ENCODE measurements at places on chromosomes 3 and 15.
A peak's percentile ranks its signal among the peaks of the same experiment; 100 is the strongest.

GRCh38 chr3:133494469-133494868 lies 79.0 kb upstream of the CDV3 start:
- no peak for DNase-seq

GRCh38 chr15:56045068-56045748 lies 51.8 kb upstream of the NEDD4 start:
- no peak for DNase-seq

GRCh38 chr15:74422652-74423430 lies 10.9 kb downstream of the SEMA7A start:
- no peak for DNase-seq

- no peak for DNase-seq
Measured at GRCh38 chr3:10667269-10667668, 148.8 kb upstream of the SLC6A11 start.

GRCh38 chr15:89067751-89068150 lies 20.5 kb upstream of the ABHD2 start:
- DNase-seq = peak; percentile 34

DNA sequence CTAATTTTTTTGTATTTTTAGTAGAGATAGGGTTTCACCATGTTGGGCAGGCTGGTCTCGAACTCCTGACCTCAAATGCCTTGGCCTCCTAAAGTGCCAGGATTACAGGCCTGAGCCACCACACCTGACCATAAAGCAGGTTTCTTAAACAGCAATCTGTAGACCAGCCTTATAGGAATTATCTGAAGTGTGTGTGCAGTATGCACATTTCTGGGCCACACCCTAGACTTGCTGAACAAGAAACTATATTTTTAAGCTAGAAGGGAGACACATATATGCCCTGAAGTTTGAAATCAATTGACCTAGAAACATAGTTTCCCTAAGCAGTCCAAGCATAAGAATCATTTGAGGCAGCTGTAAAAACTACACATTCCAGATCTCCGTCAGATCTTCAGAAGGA lies 805.7 kb downstream of the TUSC7 start:
- DNase-seq = no peak

DNA sequence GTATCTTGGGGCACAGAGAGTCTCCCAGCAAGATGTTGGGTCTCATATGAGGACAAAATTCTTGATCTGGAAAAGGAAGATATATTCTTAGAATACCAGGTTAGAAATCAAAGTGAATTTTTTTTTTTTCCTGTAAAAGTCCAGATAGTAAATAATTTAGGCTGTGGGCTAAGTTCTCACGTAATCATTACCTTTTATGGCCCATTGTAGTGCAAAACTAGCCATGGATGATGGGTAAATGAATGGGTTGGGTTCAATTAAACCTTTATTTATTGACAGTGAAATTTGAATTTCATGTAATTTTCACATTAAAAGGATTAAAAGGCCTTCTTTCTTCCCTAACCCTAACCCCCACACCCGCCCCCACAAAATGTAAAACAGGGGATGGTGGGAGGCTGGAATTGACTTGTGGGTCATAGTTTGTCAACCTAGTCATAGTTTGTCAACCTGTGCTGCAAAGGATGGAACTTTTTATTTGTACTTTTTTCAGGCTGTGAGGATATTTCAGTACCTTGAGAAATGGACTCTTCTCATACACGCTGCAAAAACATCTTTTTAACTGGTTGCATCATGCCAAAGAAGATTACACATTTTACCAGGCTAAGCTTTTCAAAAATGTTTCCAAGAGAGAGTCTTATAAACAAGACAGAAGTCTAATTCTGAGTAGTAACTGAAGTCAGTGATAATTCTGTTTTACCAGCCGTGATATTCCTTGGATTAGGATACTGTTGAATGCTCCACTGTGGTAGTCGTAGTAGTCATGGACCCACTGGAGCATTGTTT lies 138.8 kb downstream of the AKAP13 start:
- no peak for DNase-seq

- DNase-seq = no peak
Measured at GRCh38 chr3:29899021-29899420, 618.1 kb downstream of the RBMS3 start.

DNA sequence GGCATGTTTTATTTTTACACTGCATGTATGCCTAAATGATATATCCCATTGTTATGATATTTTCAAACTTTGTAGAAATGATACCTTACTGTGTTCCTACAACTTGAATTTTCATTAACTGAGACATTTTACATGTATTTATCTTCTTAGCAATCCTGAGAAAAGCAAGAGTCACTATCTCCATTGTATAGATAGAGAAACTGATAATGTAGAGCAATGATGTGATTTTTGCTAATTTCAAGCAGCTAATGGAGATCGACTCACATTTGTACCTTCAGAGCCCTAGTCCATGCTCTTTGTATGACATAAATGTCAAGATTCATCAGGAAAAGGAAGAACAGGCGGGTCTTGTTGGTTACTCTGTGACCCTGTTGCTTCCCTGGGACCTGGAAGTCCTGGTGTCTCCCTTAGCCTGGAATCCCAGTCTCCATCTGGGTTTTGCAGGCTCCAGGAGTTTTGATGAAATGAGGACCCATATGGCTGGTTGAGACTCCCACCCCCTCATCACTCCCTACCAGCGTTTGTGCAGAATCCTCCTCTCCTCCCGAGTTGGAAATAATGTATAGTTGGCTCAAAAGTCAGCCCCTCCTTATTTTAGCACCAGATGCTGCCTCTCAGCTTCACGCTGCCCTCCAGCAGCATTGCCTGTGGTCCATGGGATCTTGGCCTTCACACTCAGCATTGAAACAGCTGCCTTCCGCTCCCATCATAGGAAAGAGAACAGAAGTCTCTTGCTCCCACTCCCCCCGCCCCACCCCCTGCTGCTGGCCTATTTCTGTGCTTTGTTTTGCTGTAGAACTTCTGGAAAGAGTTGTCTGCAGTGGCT lies 67.1 kb downstream of the APBA2 start:
- no peak for DNase-seq

DNA sequence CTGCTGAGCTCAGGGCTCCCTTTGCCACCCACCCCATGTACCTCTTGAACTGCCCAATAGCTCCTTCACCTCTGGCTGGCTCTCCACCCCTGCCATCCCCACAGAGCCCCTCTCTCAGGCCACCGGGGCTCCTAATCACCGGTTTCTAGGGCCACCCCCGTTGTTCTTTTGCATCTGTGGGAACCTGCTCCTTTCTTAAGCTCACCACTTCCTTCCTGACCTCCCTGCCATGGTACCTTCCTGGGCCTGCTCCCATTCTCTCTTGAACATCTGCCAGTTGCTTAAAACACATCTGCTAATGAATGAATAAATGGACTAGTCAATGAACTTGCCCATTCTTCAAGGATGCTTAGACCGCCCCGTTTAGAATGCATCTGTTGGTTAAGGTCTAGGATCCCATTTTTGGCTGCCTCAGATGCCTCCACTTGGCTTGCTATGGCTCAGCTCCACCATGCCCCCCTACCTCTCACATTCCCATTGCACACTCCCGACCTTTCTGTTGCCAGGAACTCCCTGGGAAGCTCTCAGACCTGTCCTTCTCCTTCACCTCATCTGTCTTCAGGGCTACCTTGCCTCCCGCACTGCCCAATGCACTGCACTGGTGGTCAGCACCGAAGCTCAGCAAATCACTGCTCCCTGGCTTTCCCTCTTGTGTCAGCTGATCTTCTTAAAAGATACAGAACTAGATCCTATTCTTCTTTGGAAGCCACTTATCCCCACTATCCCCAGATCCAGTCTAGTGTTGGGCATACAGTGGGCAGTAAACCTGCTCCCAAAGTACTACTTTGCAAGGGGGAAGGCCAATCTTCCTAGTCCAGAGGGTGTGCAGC lies 9.1 kb downstream of the AMOTL2 start:
- no peak for DNase-seq

DNA sequence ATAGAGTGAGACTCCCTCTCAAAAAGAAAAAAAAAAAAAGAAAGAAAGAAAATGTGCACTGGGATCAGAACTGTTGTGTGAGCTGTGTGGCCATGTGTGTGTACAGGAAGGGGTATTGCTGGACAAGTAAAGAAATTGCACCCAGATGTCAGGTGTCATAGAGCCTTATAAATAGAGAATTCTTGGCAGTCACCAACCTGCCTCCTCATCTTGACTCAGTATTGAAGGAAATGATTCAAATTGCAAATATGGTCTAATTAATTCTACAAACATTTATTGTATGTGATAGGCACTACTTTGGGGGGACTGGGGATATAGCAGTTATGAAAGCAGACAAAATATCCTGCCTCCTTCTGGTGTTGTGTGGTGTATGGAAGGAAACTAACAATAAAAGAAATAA lies 243.8 kb upstream of the TTC14 start:
- DNase-seq = no peak

DNA sequence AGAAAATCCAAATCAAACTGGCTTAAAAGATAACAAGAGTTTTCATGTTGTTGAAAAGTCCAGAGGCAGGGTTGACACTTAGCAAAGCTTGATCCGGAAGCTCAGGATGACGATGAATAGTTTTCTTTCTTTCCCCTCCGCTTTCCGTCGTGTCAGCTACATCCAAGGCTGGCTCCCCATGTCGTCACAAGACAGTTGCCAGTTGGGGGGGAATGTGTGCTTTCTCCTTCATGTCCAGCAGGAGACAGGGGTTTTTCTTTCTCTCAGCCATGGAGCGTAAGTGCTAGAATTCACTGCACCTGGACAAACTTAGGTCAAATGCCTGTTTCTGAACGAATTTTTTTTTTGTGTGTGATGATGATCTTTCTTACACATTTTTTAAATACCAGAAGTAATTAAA lies 273.8 kb upstream of the RGMA start:
- DNase-seq = no peak

DNA sequence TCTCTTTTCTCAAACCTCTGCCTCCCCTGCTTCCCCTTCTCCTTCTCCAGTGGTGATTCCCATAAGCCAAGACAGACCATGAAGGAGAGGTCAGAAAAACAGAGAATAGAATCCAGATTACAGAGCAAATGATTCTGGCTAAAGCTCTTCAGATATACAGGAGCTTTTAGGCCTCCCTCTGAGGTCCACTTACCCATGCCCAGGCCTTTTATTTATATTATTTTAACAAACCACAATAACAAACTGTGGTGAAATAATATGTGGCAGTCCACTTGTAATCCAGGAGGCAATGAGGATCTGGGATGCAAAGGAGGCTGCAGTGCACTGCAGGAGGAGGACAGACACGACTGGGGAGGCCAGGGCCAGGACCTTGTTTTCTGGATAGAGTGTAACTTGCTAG lies 104.1 kb downstream of the STAC start:
- no peak for DNase-seq

- no peak for DNase-seq
Measured at GRCh38 chr3:105915524-105915923, 46.7 kb upstream of the CBLB start.

- no peak for DNase-seq
Measured at GRCh38 chr3:81692766-81693165, 68.7 kb downstream of the GBE1 start.

- DNase-seq = peak; percentile 51
Measured at GRCh38 chr15:74789171-74789631, 7.3 kb downstream of the CSK start.

- DNase-seq = no peak
Measured at GRCh38 chr3:1766384-1766783, 332.3 kb upstream of the CNTN4 start.

- no peak for DNase-seq
Measured at GRCh38 chr3:135688003-135688402, 277.5 kb upstream of the PPP2R3A start.

All from activated CD4-positive, alpha-beta T cell treated with anti-CD3 and anti-CD28 coated beads, Interleukin-2, amount 50 U/mL, for 16 hours (primary cell).